ENCODE measurements at places on chromosomes 2 and 18. TPM values are rescaled to one million over a fixed set of nuclear protein-coding genes. Genes with fewer than 3 reads are reported as not detected.

ABCB11 gene
- total RNA-seq = not detected

TRAK2 gene
- 22.3 TPM for total RNA-seq

ANKRD30BL gene
- 1.3 TPM for total RNA-seq

TOGARAM2 gene
- 1.8 TPM for total RNA-seq

SPIRE1 gene
- 25.7 TPM for total RNA-seq

CERKL gene
- total RNA-seq = not detected

MALL gene
- 0.63 TPM for total RNA-seq

ANTXR1 gene
- total RNA-seq = 196 TPM

FAP gene
- 2.3 TPM for total RNA-seq

OSBPL6 gene
- total RNA-seq = 0.60 TPM

RDH14 gene
- 18.7 TPM for total RNA-seq

ARHGEF33 gene
- 3.7 TPM for total RNA-seq

DNA sequence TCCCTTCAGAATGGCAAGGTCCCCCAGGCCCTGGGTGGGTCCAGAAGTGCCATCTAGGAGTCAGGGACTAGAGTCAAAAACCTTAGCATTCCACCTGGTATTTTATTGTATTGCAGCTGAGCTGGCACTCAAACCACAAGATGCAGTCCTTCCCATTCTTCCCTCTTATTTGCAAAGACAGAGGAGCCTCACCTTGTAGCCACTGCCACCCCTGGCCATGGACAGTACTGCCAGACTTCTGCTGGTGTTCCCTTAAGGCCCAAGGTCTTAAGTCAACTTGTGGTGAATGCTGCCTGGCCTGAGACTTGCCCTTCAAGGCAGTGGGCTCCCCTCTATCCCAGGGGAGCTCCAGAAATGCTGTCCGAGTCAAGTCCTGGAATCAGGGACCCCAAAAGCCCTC lies 6.9 kb downstream of the UGT1A10 start:
- DNase-seq = no peak

GRCh38 chr2:12222554-12222953 lies 476.1 kb downstream of the LPIN1 start:
- no peak for DNase-seq

DNA sequence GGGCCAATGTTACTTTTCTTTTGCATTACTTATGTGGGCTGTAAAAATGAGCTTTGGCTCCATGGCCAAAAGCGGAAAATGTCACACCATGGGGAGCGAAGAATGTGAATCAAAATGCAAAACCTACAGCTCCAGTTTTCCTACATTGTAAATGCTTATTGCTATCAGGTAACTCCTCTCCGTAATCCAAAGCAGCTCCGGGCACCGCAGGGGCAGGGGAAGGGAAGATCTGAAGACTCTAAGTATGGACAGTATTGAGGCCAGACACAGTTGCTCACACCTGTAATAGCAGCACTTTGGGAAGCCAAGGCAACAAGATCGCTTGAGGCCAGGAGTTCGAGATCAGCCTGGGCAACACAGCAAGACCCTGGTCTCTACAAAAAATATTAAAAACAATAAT lies 7.1 kb upstream of the AGFG1 start:
- no peak for DNase-seq

DNA sequence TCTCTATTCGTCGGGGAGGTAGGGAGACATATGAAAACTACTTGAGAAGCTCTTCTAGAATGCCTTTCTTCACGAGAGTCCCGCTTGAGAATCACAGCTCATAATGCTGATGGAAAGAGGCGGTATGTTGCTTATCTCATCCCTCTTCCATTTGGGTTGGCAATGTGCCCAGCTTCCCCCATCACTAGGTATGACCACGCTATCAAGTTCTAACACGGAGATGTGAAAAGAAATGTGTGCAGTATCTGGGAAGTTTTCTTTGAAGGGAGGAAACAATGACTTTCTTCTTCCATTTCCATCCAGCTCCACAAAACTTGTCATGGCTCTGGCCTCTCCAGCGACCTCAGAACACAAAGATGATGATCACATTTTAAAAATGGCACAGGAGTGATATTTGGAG lies 742.4 kb downstream of the DCDC2C start:
- DNase-seq = no peak

- no peak for DNase-seq
Observed at GRCh38 chr2:9771481-9772017, 71.7 kb upstream of the TAF1B start.

DNA sequence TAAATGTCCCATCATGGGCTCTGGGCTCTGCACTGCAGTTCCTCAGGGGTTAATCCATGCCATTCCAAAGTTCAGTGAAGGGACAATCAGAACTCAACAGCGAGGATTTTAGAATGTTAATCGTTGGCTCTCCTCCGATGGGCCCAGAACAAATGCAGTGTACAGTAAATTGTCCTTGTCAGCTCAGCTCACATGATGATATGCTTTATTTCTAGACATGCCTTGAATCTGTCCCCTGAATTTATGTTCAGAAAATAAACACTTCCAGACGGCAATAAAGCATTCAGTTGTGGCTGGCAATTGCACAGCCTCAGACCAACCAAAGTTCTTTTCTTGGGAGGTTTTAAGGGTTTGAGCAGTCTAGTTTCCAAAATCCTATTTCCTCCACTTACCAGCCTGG lies 981.2 kb downstream of the BCL11A start:
- no peak for DNase-seq

DNA sequence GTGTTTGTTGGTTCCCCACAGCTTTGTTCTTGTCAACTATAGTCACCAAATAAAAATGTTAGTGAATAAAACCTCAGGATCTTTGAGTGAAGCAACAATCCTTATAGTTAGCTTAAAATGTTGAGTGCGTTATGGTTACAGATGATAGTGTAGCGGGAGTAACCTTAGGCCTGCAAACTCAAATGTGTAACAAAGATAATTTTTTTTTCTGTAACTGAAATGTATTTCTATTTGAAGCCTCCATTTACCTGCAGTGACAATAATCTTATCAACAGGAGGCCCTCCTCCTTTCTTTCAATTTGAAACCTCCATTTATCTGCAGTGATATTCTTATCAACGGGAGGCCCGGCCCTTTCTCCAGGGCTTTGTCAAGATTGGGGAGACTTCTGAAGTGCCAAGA lies 3.1 kb upstream of the C2orf49 start:
- no peak for DNase-seq

GRCh38 chr2:205764270-205764746 lies 82.0 kb downstream of the NRP2 start:
- no peak for DNase-seq

- no peak for DNase-seq
Observed at GRCh38 chr2:3670376-3670775, 12.4 kb downstream of the ALLC start.

DNA sequence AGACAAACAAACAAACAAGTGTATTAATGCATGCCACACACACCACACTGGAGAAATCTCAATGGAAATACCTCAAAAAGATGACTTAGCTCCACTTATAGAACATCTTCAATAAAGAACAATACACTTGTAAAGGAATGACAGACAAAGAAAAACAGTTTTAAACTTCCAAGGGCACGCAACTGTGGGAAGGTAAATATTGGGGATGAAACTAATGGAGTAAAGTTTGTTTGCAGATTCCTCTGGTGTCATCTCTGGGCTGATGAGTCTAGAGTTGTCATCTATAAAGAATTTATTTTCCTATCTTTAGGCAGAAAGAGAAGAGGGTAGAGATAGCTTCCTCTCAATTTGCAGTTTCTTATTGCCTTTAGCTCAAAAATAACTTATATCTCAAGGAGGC lies 144.0 kb upstream of the ZC3H15 start:
- no peak for DNase-seq

DNA sequence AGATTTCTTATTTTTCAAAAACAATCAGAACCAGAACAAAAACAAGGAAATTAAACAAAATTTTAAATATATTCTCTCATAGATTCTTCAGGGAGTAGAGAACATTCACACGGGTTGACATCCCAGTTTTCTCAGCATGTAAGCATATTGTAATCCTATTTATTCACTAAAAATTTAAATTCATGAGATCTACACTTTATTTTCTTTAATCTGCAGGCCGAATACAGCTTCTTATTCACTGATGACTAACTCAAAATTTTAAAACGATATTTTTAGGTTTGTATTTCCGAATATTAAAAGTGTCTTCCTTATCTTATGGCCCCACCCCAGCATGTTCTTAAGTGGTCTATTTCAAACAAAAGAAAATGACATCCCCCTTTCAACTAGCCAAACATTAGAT lies 262.4 kb downstream of the MEIS1 start:
- DNase-seq = no peak

DNA sequence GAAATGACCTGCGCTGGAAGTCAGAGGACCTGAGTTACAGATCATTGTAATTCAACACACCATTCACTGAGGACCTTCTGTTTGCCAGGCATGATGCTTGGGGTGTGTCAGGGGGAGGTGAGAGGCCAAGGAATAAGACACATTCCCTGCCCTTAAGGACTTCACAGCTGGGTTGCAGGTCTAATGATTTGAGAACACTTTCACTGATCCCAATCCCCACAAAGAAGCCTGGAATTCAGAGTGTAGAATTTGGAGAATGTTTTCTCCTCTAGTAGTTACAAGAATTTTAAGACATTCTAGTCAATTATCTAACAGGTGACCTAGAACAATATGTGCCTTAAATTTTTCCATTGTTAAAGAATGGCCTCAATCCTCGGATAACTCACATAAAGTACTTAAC lies 322.4 kb downstream of the TNS1 start:
- DNase-seq = no peak

DNA sequence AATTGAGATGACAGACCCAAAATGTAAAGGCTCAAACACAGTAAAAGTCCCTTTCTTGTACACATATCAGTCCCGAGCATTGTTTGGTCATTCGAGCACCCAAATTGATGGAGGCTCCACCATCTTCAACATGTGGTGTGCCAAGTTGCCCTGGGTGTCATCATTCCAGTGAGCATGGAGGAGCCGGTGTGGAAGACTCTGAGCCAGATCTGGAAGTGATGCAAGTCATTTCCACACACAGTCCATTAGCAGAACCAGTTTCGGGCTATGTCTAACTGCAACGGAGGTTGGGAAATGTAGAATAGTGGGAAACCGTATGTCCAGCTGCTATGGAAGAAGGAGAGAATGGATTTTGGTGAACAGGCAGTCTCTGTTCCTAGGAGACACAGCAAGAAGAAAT lies 40.9 kb upstream of the BZW1 start:
- no peak for DNase-seq

- no peak for DNase-seq
Observed at GRCh38 chr2:11121099-11121822, 34.0 kb upstream of the SLC66A3 start.

GRCh38 chr2:62736899-62737559 lies 31.5 kb downstream of the EHBP1 start:
- DNase-seq = no peak

- no peak for DNase-seq
Observed at GRCh38 chr2:118814368-118814767, 33.1 kb downstream of the EN1 start.

- no peak for DNase-seq
Observed at GRCh38 chr2:205637779-205638503, 44.4 kb upstream of the NRP2 start.

DNA sequence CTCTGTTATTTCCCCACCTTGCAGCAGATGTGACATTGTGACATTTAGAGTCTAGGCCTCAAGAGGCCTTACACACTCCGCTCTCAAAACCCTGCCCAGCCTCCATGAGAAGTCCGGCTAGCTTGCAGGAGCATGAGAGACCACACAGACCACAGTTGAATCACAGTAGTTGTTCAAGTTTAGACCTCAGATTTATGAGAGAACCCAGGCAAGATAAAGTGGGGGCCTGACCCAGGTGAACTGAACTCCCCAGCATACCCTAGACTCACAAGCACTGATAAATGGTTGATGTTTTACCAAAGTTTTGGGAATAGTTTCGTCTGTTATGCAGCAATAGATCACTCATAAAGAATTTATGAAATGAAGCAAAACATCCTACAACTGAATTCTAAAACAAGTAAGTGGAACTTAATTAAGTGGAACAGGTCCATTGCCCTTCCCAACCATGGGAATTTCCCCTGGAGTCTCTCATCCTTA lies 4.7 kb upstream of the STAT1 start:
- DNase-seq = no peak

DNA sequence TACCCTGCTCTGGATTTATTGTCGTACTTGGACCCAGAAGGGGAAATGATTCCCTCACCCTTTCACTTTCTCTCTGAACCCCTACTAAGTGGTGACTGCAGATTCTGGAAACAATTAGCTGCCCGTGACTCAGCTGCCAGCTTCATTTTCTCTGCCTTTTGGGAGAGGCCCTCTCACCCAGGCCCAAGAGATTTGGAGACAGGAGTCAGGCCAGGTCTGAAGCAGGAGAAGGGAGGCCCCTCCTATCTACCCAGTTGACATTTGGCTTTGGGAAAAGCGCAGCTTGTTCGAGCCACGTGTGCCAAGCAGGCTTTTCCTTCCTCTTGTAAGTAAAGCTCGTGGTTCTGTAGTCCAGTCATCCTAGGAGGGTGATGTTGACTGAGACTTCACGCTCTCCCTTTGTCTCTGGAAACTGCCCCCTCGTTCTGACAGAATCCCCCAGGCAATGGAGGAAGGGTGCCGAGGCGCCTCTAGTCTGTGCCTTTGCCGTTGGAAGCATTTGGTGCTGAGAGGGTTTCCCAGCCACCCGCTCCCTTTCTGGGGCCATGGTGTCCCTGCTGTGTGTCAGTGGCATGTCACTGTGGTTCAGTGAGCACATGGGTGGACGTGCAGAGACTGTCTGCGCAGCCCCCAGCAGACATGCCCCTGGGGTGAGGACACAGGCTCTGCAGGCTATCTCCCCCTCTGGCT lies 8.6 kb downstream of the OXER1 start:
- no peak for DNase-seq

GRCh38 chr2:47015206-47015605 lies 99.6 kb upstream of the MCFD2 start:
- no peak for DNase-seq

DNA sequence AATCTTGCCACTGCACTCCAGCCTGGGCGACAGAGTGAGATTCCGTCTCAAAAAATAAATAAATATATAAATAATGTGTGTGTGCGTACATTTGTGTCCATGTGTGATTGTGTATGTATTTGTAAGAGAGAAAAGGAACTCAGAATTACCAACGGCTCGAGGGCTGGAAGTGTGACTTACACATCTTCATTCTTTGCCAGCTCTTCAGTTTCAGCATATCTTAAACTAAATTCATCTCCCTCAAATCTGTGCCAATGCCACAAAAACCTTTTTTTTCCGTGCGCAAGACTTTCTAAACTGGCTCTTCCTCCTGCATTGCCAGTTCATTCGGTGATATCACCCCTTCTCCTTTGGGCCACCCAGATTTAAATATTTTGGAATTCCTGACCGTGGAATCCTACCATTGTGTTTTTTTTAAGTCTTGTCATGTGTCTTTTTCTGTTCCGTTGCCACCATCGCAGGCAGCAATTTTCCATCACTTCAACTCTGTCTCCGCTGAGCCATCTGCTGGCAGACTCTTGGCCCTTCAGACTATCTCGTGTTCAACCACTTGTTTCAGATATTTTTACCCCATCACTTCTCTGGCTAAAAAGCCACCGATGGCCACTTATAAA lies 77.0 kb upstream of the ZNF532 start:
- DNase-seq = no peak
